ENCODE measurements at places on chromosomes 7 and 10. TPM values are rescaled to one million over a fixed set of nuclear protein-coding genes. Genes with fewer than 3 reads are reported as not detected.

GRCh38 chr10:77844713-77845445, 81.7 kb downstream of the DLG5 start:
- peak; percentile 93 for DNase-seq

The PLAU gene
- 504 TPM for total RNA-seq

DNA sequence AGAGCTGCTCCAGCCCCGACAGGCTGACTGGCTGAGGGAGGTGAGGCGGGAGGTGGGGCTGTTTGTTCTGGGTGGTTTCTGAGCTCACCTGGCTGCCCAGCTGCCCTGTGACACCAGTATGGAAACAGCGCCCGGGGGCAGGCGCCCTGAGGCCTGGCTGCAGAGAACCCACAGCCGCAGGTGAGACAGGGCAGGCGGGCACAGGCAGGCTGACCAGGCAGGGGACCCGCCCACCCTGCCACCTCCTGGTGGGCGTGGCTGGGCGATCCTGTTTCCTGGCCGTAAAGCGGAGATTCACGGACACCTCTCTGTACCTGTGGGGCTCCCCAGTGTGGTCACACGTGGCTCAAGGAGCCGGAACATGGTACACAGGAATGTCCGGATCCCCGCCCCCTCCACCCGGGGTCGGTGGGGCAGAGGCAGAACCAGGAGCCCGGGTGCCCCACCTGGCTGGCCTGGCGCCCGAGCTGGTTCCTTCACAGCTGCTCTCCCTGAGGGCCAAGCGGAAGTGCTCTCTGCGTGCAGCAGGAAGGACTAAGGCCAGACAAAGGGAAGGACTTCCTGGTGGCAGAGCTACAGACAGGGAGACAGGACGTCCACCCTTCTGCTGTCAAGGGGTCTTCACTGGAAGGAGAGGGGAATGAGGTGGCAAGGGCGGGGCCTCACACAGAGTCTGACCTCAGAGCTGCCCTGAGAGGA, 3.9 kb downstream of the MICALL2 start:
- no peak for DNase-seq

The ATOH7 gene
- total RNA-seq = not detected

The GIMAP4 gene
- not detected for total RNA-seq

The EVX1 gene
- not detected for total RNA-seq

The FAM180A gene
- total RNA-seq = not detected

- peak; percentile 38 for DNase-seq
Observed at GRCh38 chr10:92290076-92290836, 622 bp downstream of the CPEB3 start.

DNA sequence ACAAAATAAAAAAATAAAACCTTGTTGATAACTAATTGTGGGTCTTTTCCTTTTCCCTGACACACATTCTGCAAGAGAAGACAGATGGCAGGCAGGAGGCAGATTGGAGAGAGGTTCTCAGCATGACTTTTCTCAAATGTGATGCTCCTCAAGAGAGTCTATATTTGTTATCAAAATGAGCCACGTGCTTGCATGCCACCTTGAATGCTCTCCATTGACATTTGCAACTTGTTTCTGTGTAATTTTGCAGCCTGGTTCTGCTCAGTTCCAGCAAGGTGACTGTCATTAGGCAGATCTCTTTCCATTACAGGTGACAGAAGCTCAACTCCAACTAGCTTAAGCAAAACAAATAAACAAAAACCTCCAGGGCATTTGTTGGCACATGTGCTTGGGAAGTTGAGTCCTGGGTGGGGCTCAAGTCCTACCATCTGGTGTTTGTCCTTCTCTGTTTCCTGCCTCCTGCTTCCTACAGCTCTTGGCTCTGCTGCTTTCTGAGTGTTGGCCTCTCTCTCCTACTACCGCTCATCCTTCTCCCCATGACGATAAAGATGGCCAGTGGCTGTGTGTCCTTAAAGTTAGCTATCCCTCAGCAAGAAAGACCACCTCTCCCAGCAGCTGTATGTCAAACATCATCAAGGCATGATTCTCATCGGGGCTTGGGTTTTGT, 56.7 kb downstream of the GRK5 start:
- no peak for DNase-seq

DNA sequence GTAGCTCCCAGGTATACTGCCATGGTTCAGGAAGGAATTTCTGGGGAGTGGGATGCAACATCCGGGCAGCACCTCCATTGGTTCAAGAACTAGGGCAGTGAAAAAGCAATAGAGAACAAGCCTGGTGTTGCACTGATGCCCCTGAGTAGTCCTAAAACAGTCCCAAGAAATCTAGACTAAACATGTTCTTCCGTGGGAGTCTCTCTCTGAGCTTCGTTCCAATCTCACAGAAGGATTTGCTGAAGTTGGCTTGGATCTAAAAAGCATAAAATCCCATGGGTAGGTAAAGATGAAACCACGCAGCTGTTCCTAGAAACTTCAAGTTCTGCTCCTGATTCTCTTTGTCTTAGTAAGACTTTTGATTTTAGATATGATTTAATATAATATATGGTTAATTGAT, 154.5 kb downstream of the PLXDC2 start:
- no peak for DNase-seq

The SMKR1 gene
- 0.40 TPM for total RNA-seq

GRCh38 chr10:116469437-116469836, 41.8 kb downstream of the PNLIPRP3 start:
- peak; percentile 18 for DNase-seq

DNA sequence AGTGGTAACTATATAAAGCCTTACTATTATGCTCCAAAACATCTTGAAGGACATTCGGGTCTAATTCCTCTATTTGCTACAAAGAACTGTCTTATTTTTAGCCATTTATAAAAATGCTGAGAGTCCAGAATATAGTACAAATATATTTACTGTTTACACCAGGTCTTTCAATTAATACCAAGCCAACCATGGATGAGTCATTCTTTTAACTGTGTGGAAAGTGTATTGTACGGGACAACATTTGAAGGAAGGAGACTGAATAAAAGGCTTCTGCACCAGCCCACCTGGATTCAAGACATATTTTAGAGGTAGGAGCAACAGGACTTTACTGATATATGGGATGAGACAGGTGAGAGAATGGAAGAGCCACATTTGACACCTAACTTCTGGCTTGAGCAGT, 35.4 kb downstream of the MASTL start:
- DNase-seq = no peak

The TNKS2 gene
- 27.0 TPM for total RNA-seq

DNA sequence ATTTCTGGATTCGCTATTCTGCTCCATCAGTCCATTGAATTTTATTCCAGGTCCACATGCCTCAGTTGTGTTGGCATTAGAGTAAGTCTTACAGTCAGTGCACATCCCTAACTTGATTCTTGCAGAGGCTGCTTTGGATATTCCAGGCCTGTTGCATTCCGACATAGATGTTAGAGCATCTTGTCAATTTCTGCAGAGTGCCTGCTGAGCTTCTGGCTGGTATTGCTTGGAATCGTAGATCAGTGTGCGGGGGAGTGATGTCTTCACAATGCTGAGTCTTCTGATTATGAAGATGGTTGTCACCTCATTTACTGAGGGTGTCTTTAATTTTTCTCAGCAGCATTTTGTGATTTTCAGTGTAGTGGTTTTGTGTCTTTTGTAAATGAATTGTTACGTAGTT, 45.2 kb downstream of the INPP5A start:
- no peak for DNase-seq

- peak; percentile 39 for DNase-seq
Observed at GRCh38 chr7:98086281-98086718, 20.4 kb upstream of the LMTK2 start.

DNA sequence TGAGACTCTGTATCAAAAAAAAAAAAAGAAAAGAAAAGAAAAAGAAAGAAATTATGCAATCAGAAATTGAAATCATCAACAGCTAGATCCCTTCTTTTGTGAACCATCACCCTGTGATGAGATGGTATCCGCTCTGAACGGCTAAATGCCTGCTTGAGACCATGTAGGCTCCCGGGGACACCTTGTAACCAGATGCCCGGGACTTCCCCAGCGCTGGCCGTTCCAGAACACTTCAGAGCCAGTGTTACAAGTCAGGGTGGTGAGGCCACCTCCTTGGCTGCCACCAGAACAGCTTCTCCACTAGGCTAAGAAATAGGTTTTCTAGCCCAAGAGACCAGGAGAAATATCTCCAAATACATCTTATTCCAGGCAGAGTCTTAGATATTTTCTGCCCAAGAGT, 119.4 kb upstream of the SH2B2 start:
- no peak for DNase-seq

The HOXA5 gene
- 1.9 TPM for total RNA-seq

DNA sequence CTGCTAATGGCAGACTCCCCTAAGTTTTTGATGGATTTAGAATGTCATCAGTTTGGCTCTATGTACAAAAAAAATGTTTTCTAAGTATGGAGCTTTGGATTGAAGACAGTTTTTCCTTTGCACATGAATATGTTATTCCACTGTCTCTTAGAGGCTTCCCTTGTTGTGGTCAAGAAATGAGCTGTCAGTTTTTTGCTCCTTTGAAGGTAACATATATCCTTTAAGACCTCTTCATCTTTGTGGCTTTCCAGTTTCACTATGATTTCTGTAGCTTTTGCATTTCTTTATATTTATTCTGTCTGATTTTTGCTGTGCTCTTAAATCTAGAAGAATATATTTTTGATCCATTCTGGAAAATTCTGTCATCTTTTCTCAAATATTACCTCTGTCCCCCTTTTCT, 15.8 kb upstream of the ODAD2 start:
- no peak for DNase-seq

- no peak for DNase-seq
Observed at GRCh38 chr10:22133749-22134624, 83.8 kb downstream of the EBLN1 start.

The HOXA2 gene
- not detected for total RNA-seq
